PC-3 (cell line): ENCODE measurements at places on chromosomes 4 and X. TPM values are rescaled to one million over a fixed set of nuclear protein-coding genes. Genes with fewer than 3 reads are reported as not detected.

ARMCX2 gene
- total RNA-seq = 0.58 and 0.98 TPM in 2 replicates

GRPEL1 gene
- 74.5 and 121 TPM in 2 replicates for total RNA-seq

NAP1L3 gene
- total RNA-seq = 1.5 and 1.9 TPM in 2 replicates

GLUD2 gene
- 0.29 and 0.40 TPM in 2 replicates for total RNA-seq

FGF13 gene
- 0.47 and 2.2 TPM in 2 replicates for total RNA-seq

SAGE1 gene
- not detected in 2 replicates for total RNA-seq

SPON2 gene
- 0.80 and 1.0 TPM in 2 replicates for total RNA-seq

SPANXN4 gene
- not detected in 2 replicates for total RNA-seq
